ENCODE measurements at places on chromosomes 2 and 18.

- no peak for DNase-seq
Measured at GRCh38 chr2:176692533-176692932, 423.3 kb downstream of the MTX2 start.

DNA sequence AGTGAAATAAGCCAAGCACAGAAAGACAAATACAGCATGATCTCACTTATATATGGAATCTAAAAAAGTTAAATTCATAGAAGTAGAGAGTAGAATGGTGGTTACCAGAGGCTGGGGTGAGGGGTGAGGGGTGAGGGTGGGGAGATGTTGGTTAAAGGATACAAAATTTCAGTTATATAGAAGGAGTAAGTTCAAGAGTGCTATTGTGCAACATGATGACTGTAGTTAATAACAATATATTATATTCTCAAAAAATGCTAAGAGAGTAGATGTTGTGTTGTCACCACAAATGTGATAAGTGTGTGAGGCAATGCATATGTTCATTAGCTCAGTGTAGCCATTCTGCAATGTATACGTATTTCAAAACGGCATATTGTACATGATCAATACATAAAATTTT is 26.4 kb upstream of the GULP1 start:
- no peak for DNase-seq

GRCh38 chr2:74206180-74206688 is 7.8 kb downstream of the MTHFD2 start:
- DNase-seq: peak; percentile 45

DNA sequence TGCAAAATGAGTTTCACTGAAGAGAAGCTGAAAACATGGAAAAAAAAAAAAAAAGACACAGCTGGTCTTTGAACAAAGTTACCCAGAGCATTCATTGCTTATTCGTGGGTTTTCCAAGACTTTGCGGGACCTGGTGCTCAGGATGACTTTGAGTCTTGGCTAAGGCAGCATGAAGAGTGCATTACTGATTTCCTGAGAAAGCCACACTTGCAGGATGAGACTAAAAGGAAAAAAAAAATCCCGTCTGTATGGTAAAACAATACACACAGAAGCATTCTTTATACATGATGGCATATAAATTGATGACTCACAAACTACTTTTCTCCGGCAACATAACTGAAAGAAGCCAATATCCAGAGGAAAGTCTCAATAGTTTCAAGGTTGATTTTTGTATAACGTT is 195.4 kb downstream of the SPP2 start:
- no peak for DNase-seq

- DNase-seq: no peak
Measured at GRCh38 chr2:133484106-133484505, 84.2 kb downstream of the NCKAP5 start.

DNA sequence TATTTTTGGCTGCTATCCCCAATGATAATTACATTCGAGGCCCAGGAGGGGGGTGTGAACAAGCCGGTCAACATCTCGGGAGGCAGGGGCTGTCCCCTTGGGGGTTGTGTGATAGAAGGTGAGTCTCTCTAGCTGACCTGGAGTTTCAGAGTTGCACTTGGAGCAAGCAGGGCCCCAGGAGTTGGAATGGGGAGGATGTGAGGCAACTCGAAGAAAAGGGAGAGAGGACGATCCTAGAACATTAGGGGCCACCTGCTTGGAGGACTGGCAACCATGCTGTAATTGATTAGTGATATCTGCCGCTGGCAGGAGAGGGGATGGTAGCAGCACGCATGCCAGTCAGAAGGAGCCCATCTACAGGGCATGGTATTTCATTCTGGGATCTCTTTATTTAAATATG is 122.6 kb downstream of the CTIF start:
- no peak for DNase-seq

DNA sequence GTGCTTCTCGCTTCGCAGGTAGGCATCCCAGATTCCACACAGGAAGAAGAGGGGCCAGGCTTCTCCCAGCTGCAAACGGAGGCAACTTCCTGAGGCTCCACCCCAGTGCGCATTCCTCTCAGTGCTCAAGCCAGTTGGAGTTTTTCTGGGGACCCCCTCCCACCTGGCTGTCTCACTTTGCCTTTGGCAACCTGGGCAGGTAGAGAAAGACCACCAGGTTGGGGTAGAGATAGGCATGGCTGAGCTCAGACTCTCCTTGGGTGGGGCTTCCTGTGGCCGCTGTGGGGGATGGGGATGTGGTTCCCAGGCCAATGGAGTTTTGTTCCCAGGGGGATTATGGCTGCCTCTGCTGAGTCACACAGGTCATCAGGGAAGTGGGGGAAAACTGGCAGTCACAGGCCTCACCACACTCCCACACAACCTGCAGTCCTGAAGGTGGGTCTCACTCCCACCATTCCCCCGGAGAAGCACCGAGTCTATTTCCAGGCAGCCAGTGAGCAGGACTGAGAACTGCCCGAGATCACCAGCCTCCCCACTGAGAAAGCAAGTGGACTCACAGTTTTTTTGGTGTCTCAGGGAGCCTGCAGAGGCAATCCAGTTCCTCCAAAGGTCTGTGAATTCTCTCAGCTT is 38.1 kb downstream of the SLC39A10 start:
- no peak for DNase-seq

GRCh38 chr2:223113161-223113560 is 61.2 kb downstream of the KCNE4 start:
- DNase-seq: peak; percentile 81

DNA sequence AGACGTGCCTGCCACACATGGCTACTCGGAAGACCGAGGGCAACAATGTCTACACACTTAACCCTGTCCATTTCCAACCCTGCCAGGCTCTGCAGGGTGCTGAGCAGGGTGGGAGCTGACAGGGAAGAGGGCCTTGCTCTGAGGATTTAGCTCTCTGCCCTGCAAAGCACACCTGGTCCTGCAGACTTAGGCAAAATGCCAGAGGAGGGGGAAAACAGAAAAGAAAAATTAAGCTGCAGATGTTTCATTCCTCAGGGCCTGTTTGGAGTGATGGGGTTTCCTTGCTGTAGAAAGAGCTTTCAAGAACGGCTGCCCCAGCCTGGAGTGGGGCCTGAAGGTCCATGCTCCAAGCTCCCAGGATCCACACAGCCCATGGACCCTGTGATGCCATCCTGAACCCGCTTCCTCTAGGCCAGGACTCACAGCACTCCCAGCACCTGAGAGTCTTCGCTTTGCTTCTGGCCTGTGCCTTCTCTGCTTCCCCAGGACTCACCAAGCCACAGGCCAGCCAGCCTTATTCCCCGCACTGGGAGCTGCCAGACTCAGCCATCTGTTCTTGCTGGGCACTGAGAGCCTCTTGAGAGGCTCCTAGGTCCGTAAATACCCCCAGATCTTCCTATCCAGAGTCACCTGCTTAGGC is 9.1 kb upstream of the TEX51 start:
- DNase-seq: peak; percentile 47

GRCh38 chr18:48605408-48605845 is 66.6 kb downstream of the CTIF start:
- peak; percentile 48 for DNase-seq

DNA sequence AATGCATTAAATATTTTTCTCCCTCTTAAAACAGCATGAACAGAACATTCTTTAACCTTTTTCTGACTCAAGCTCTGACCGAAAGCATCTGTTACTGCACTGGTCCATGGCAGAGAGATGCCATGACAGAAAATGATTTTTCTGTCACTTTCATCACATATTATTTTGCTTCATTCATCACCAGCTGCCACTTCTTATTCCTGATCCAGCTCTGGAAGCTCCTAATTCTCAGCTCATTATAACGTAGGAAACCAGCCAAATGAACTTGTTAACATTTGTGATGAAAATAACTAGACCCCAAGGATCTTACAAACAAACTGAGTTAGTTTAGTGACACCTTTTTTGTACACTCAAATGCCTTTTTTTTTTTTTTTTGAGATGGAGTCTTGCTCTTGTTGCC is 7.6 kb upstream of the CFLAR start:
- no peak for DNase-seq

GRCh38 chr2:70388128-70388527 is 86.3 kb upstream of the FAM136A start:
- DNase-seq: no peak

DNA sequence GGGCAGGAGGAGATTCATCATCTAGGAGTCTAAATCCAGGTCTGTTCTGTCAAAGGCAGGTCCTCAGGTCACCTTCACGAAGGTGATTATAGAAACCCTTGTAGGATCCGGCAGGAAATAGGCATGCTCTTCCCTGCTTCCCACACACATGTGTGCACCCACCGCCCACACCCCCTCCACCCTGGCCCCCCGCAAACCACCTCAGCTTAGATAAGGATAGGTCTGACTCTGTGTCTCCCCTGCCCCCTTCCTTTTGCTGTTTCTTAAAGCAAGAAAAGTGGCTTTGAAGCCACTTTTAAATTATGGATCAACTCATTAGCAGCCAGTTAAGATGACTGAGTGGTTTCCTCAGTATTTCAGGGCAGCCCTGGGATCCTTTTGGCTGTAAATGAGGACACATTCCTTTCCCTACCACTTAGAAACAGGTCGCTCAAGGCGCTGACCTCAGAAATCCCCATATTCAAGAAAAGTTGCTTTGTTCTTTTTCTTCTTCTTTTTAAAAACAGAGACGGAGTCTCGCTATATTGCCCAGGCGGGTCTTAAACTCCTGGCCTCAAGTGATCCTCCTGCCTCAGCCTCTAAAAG is 14.5 kb upstream of the CIB4 start:
- no peak for DNase-seq

DNA sequence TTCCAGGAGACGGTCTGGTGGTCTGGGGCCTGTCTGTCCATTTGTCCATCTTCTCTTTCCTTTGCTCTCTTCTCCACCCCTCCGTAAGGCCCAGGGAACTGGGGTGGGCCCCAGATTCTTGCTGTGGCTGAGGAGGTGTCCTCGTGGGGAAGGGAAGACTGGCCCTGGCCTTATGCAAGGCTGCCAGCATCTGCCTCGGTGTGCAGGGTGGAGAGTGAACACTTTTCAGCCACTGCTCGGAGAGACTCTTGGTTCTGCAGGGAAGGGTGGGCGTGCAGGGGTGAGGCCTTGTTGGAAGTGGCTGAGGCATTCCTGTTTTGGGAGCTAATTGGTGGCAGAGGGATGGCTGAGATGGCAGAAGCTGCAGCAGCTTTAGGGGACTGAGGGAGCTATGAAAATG is 23.0 kb downstream of the EMX1 start:
- DNase-seq: no peak

GRCh38 chr2:10525573-10526265 is 77.6 kb upstream of the ODC1 start:
- DNase-seq: no peak

GRCh38 chr2:98393354-98393753 is 47.1 kb downstream of the CNGA3 start:
- DNase-seq: no peak

DNA sequence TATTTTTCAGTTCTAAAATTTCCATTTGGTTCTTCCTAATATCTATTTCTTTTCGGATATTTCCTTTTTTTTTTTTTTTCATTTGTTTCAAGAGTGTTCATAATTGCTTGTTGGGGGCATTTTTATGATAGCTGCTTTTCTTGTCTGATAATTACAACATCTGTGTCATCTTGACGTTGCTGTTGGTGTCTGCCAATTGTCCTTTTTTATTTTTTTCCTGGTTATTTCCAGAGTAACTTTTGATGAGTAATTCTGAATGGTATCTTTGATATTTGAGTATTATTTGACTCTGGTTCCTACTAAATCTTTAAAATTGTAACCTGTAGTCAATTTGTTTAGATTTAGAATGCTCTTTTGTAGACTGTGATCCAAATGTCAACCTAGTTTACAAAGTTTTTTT is 51.3 kb upstream of the CHRNA1 start:
- no peak for DNase-seq
